ENCODE measurements at places on chromosomes 2 and 18.

- DNase-seq = no peak
Observed at GRCh38 chr2:8412586-8412985, 269.3 kb upstream of the ID2 start.

DNA sequence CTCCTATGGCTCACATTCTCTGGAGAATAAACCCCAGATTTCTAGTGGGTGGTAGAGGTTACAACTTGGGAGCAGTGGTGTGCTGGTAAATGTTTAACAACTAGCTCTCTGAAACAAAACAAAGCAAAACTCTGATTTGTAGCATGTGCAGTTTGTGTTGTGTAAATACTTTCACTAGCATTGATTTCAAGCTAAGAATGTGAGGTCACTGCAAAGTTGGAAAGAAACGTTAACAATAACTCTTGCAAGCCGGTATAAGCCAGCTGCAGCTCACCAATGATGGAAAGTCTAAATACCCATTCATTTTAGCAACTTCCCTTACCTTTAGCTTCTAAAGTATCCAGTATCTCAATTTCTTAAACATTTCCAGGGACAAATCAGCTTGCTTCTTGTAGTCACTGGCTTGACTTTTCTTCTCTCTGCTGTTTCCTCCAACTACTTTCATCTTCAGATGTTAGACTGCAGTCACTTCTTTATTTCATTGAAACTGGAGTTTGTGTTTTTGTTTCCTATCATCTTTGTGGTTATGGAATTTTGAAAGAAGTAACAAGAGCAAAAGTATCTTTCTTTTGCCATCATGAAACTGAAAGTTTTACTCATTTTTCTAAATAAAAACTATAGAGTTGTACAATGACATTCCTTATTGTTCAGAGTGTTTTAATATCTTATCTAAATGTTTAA lies 140.2 kb downstream of the PLCL1 start:
- no peak for DNase-seq

DNA sequence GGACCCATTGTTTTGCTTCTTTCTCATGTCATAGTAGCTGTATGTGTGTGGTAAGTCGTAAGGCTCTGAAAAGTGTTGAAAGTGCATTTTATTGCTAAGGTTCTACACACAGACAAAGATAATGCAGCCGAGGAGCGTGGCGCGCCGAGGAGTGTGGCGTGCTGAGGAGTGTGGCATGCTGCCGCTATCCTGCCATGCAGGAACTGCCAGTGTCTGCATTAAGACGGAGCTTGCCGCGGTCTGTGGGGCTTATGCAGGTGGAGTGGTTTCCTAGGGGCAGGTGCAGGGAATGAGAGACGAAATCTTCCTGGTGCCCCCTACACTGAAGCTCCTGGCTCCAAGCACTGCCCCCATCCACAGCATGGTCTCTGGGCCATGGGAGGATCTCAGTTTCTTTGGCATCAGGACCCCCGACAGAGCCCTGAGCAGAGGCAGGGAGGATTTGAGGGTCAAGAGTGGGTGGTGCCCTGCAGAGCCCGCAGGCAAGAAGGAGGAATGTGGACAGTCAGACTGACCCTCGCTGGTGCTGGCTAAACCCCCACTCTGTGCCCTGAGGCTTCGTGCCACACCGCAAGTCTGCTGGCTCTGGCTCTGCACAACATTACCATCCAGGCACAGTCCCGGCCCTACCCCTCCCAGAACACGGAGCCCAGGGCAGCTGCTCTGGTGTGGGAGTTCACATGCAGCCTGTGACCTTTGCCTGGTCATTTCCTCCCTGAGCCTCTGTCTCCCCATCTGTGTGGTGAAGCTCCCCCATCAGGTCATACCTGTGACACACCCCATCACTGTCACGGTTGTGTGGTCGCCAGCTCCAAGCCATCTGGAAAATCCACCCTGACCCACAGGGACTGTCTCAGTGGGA lies 3.2 kb downstream of the SNED1 start:
- no peak for DNase-seq

DNA sequence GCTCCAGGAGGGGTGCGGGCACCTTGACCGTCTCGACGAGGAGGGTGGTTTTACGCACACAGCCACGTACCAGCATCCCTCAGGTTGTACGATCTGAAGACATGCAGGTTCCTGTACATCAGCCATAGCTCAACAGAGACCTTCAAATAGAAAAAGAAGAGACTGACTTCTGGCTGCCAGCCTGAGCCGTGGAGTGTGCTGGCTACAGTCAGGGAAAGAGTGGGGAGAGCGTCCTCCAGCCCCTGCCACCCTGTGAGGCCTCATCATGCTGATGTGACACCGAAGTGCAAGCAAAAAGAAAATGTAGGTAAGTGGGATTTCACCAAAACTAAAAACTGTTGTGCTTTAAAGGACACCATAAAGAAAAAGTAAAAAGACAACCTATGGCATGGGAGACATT lies 47.0 kb downstream of the ADI1 start:
- DNase-seq = no peak

DNA sequence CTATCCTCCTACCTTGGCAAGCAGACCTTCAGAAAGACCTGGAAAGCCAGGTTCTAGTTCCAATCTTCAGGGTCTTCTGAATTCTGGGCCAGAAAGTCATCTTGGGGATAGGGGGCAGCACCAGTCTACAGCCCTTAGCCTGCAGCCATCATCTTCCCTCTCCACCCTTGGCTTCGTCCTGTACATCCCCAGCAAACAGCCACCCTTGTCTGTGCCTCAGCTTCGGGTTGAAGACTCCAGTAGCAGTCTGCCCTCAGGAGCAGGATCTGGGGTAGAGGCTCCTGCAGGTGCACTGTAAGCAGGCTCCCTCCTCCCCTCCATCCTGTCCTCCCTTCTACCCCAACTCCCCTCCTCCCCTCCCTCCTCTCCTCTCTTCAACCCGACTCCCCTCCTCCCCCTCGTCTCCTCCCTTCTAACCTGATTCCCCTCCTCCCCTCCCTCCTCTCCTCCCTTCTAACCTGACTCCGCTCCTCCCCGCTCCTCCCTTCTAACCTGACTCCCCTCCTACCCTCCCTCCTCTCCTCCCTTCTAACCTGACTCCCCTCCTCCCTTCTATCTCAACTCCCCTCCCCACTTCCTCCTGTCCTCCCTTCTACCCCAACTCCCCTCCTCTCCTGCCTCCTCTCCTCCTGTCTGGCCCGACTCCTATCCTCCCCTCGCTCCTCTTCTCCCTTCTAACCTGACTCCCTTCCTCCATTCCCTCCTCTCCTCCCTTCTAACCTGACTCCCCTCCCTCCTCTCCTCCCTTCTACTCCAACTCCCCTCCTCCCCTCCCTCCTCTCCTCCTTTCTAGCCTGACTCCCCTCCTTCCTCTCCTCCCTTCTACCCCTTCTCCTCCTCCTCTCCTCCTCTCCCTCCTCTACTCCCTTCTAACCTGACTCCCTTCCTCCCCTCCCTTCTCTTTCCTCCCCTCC lies 90.1 kb upstream of the SMAD2 start:
- DNase-seq = no peak

GRCh38 chr2:110716959-110717645 lies 15.3 kb upstream of the ACOXL start:
- DNase-seq = no peak

DNA sequence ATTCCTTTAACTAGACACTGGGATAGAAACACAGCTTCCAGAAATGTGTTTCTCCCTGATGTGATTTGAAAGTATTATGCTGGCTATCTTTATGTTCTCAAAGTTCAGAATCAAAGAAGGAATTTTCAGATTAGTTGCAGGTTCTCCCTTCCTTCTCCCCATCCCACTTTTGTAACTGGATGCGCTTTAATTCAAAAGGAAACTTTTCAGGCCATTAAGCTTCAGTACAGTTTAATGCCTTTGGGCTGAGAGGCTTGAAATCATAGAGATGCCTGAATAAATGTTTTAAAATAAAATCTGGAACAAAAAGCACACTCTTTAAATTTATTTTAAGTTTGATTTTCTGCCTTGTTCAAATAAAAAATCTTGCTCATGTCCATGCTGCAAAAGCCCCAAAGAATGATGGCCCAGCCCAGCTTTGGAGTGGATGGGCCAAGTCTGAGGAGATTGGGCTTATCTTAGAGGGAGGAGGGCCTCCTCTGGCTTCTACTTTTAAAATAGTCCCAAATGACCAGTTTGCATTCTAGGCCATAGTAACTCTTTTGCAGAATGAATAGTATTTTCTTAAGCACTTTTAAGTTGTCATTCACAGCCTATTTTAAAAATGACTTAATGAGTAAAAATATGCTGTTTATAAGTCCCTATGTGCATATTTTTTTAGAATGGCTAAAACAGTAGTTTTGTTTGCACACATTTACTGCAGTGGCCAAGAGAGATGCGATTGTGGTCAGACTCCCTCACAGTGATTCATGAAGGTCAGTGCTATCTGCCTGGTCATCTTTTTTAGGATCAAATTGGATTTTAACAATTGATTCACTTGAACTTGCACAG lies 129.2 kb downstream of the MTX2 start:
- DNase-seq = no peak

All from activated CD8-positive, alpha-beta memory T cell treated with anti-CD3 and anti-CD28 coated beads for 1 hour (primary cell).